ENCODE measurements at places on chromosomes 2 and 18.

- no peak for DNase-seq
These were observed 80.2 kb downstream of the RAB3GAP1 start for GRCh38 chr2:135132314-135132713.

DNA sequence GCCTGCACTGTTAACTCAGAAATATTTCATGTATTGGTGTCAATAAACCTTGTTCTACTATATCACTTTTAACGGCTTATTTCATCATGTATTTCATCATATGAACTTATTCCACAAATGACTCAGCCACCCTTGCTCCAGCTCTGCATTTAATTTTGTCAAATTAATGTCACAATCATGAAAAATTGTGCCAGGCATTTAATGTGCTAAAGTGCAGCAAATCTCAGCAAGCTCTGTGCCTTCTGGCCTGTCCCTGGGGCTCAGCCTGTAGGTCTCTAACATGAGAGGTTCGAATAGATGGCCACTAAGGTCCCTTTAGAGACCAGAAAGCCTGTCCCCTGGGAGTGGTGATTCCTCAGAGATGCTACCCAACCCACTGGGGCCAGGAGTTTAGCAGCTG is 28.6 kb downstream of the BOD1L2 start:
- no peak for DNase-seq

DNA sequence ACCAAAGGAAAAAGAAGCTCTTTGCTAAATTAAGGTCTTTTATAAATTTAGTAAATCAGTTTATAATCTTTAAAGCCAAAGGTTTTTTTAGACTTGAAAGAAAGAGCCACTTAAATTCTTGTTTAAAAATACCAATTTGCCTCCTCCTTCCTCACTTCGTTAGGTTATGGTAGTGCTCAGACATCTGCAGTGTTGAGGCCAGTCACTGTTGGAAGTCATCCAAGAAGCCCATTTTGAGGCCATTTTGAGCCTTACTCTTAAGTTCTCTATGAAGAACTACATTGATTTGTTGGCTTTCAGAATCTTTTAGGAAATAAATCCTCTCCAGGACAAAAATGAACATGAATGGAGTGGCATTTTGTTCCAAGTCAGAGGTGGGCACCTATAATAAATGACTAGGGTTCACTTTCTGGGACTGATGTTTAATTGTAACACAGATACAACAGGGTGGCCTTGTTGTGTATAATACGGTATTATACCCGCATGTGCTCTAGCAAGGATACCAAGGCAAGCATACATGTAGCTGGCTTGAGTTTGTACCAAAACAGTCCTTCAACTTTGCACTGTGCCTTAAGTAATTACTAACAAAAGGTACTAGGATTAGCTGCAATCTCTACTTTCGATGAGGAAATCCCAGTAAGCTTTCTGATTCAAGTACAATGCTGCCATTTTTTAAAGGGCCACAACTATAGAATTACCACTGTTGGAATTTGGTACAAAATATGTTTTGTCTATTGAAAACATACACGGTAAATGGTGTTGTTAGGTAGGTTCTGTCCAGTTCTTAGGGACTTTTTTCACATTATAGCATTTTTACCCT is 22.8 kb downstream of the SLC66A3 start:
- DNase-seq: no peak

- no peak for DNase-seq
These were observed 133.5 kb downstream of the CDH20 start for GRCh38 chr18:61466736-61467135.

DNA sequence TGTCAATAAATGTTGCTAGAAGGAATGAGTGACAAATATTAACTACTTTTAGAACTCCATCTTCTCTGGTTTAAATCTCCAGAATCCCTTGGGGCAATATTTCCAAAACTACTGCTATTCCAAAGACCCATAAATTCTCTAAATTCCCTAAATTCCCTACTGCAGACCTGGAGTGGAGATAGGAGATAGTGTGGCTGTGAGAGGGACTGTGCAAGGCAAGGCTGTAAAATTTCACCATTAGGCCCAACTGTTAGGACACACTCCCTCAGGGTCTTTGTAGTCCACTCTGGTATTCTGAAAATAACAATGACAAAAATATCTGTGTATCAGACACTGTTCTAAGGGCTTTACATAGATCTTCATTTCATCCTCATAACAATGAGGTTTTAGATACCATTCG is 67.9 kb downstream of the MYL12B start:
- no peak for DNase-seq

- no peak for DNase-seq
These were observed 326.8 kb downstream of the AKAIN1 start for GRCh38 chr18:4870177-4870773.

DNA sequence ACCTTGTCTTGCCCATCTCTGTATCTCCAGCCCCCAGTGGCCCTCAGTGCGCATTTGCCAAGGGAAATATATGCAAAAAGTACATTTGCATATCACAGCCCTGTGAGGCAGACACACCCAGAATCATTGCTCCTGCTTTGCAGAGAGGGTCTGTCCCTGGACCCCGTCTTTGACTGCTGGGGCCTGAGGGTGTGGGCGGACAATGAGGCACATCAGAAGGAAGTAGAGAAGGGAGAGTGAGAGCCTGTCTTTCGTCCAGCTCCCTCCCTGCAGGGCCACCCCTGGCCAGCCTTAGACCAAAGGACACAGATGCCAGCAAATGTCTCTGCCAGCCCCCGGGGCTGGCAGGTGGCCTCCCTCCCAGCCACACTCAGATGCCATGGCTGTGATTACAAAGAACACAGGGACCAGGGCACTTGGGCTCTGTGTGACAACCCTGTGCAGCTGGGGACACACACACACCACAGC is 516.2 kb upstream of the MYT1L start:
- DNase-seq: no peak

DNA sequence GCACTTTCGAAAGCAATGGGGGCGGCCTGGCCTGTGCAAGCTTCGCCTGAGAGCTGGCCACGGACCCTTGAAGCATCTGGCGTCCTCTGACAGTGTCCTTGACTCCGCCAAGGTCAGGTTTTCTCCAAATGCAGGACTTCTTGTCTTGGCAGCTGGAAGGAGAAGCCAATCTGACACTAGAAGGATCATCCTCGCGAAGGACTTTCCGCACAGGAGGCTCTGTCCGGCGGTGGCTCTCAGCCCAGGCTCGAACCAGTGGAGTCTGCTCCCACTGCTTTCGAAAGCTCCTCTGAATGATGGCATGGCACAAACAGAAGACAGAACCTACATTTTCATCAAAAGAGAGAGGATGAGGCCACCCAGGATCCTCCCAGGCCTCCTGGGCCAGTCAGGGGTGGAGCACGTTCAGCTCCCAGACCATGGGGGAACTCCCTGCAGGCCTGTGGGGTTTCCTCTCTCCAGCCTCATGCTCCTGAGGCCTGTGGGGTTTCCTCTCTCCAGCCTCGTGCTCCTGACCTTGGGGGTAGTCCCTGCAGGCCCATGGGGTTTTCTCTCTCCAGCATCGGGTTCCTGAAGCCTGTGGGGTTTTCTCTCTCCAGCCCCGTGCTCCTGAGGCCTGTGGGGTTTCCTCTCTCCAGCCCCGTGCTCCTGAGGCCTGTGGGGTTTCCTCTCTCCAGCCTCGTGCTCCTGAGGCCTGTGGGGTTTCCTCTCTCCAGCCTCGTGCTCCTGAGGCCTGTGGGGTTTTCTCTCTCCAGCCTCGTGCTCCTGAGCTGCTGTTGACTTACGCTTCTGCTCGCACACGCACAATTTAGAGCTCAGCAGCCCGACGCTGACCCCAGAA is 396.5 kb upstream of the SALL3 start:
- no peak for DNase-seq

DNA sequence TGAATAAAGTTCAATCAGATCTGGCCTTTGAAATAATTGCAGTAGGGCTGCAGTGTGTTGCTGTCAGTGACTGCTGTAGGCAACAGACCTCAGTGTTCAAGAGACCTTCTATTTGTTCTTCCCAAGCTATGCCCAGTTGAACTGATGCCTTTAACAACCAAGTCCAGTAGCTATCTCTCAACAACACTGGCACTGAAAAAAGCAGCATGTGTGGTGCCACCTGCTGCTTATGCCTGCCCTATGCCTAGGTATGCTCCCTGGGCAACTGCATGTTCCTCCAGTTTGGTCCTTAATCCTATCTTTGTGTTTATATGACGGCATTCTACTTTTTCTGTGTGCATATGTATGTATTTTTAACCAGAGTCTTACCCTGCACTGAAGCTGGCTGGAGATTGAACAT is 523.9 kb upstream of the MEX3C start:
- no peak for DNase-seq

DNA sequence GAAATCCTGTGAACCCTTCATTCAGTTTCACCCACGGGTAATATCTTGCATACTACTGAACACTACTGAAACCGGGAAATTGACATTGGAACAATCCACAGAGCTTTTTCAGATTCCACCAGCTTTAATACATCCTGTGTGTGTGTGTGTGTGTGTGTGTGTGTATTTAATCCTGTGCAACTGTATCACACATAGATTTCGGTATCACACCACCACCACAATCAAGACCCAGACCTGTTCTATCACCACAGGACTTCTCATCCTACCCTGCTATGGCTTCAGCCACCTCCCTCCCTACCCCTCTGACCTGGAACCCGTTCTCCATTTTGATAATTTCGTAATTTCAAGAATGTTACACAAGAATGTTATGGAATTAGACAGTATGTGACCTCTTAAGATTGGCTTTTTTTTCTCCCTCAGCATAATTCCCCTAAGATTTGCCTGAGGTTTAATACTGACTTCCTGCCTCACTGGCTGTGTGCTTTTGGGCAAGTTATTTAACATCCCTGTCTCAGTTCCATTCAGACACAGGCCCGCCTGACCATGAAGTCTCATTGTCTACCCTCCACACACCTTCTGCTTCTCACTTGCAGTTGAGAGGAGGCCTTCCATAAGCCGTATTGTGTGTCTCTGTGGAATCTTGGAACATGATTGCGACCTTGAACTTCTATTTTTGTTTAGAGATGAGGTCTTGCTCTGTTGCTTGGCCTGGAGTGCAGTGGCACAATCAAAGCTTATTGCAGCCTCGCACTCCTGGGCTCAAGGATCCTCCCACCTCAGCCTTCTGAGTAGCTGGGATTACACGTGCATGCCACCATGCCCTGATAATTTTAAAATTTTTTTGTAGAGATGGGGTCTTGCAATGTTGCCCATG is 14.4 kb upstream of the TMEM131 start:
- no peak for DNase-seq

GRCh38 chr18:59501920-59502273 is 142.8 kb upstream of the LMAN1 start:
- DNase-seq: no peak

DNA sequence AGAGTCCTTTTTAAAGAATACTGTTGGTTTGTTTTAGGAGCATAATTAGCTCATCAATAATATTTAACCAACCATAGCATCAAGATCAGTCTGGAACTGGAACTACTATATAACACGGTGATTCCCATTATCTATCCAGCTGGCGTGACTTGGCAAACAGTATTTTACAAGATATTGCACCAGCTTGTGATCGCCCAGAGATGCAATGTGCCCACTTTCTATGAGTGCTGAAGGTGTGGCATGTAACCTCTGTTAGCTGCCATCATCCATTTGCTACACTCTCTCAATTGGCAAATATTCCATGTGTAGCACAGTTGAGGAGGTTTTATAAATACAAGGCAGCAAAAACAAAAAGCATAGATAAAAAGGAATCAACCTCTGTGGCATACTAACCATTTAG is 64.9 kb downstream of the FIGN start:
- DNase-seq: no peak

DNA sequence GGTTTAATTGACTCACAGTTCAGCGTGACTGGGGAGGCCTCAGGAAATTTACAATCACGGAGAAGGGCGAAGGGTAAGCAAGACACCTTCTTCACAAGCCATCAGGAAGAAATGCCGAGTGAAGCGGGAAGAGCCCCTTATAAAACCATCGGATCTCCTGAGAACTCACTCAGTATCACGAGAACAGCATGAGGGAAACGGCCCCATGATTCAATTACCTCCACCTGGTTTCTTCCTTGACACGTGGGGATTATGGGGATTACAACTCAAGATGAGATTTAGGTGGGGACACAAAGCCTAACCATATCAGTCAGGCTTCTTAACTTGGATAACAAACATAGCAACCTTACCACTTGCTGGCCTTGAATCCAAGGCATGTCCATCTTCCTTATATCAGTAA is 289.0 kb upstream of the STON1 start:
- DNase-seq: no peak

- no peak for DNase-seq
These were observed 10.6 kb downstream of the RND3 start for GRCh38 chr2:150476809-150477302.

DNA sequence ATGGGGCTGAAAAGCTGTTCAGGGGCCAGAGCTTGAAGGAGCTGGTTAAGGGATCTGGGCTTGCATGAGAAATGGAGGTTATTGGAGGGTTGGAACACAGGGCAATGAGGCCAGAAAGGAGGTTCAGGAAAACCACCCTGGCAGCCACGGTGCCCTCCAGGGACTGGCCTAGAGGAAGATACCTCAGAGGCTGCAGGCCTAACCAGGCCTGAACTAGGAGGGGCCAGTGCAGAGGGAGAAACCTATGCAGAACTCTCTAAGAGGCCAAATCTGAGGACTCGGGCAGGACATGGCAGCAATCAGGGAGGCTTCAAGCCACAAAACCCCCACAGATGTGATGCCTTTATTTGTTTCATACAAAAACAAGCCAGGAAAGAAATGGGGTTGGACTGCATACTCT is 66.8 kb downstream of the BIN1 start:
- no peak for DNase-seq

- no peak for DNase-seq
These were observed 25.4 kb downstream of the TET3 start for GRCh38 chr2:74010087-74010541.

- DNase-seq: no peak
These were observed 70.8 kb downstream of the TPGS2 start for GRCh38 chr18:36757991-36758390.

GRCh38 chr18:79965119-79965902 is 868 bp downstream of the HSBP1L1 start:
- DNase-seq: peak; percentile 31

- DNase-seq: no peak
These were observed 85.7 kb downstream of the SLC4A3 start for GRCh38 chr2:219713110-219713509.

DNA sequence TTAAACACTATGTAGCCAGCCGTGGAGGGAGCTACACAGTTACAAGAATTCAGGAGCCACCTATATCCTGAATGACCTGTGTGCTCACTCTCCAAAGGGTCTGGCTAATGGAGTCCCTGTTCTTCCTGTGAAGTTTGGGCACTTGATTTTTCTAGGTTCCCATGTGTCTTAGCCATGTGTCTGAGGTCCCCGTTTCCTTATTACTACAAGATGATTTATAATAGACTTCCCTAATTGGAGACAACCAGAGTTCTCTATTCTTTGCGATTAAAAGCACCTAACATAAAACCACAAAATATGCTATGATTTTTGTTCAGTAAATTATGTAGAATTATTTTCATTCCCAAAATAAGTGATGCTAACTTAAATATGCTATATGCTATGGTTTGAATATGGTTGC is 83.4 kb downstream of the PDK1 start:
- DNase-seq: no peak

DNA sequence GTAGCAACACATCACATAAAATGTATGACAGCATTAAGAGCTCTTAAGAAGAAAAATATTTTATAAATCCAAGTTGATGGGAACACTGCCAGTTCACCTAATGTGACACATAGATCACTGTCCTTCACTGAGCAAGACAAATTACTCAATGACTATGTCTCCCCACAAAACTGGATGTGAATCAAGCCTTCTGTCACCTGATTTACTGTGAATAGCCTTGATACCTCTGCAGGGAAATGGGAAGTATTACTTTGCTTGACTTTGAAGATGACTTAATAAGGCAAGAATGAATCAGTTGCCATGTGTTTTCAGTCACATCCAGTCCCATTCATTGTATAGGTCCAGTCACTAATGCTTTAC is 94.6 kb downstream of the NYAP2 start:
- no peak for DNase-seq

Measured in activated naive CD8-positive, alpha-beta T cell treated with anti-CD3 and anti-CD28 coated beads for 36 hours (primary cell).